ENCODE measurements at places on chromosomes 13 and 19. TPM values are rescaled to one million over a fixed set of nuclear protein-coding genes. Genes with fewer than 3 reads are reported as not detected.

GRCh38 chr13:75788481-75788981, 152.4 kb downstream of the LMO7 start:
- no peaks in the 10 kb centered on the region for H3K36me3 ChIP-seq
- H3K4me3 ChIP-seq, result no peak overlapping the region
- no peaks in the 10 kb centered on the region for H3K27me3 ChIP-seq
- peaks cover 13% of the 10 kb centered on the region for H3K4me1 ChIP-seq

- no peaks in the 10 kb centered on the region for H3K4me1 ChIP-seq
- no peak overlapping the region for H3K4me3 ChIP-seq
- H3K36me3 ChIP-seq, result no peaks in the 10 kb centered on the region
- no peak overlapping the region for H3K27ac ChIP-seq
Measured at GRCh38 chr13:92390217-92390616, 836.4 kb upstream of the GPC6 start.

DNA sequence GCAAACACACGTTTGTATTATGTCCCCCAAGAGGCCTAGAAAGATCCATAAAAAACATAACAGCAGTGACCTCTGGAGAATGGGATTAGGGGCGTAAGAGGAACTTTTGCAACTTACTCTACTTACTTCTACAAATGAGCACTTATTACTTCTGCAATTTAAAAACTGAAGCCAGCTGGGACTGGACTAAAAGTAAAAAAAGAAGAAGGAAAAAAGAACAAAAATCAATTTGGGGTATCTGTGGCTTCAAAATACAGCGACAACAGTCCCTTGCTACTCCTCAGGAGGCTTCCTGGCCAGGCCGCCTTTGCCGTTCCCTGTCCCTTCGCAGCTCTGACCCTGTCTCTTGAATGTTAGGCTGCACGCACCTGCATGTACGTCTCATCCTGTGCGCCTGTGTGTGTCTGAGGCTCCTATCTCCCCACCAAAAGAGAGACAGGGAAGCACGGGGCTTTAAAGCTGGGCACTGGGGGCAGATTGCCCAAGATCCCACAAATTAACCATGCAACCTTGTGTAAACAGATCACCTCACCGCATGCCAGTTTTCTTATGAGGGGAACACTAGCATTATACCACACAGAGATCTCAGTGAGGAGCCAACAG, 12.1 kb upstream of the FKRP start:
- peak overlapping the region; percentile 65 for H3K27ac ChIP-seq

DNA sequence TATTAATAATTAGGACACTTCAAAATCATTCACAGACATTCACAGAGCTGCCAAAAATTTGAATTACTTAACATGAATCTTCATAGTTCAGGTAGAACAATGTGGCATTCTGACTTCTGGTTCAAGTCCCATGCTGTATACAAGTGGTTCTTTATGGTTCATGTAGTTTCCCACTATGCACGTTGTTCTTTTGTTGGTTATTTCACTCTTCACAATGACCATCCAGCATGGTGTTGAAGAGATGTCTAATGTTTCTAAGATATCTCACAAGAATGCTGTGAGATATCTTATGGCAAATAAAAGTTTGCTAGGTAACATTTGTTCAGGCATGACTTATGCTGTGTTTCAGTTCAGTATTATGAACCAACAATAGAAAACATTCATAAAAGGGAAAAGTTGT, 88.2 kb upstream of the SLITRK6 start:
- H3K4me1 ChIP-seq, result no peaks in the 10 kb centered on the region
- no peaks in the 10 kb centered on the region for H3K36me3 ChIP-seq
- no peak overlapping the region for H3K27ac ChIP-seq
- no peak overlapping the region for H3K4me3 ChIP-seq
- no peak for DNase-seq

DNA sequence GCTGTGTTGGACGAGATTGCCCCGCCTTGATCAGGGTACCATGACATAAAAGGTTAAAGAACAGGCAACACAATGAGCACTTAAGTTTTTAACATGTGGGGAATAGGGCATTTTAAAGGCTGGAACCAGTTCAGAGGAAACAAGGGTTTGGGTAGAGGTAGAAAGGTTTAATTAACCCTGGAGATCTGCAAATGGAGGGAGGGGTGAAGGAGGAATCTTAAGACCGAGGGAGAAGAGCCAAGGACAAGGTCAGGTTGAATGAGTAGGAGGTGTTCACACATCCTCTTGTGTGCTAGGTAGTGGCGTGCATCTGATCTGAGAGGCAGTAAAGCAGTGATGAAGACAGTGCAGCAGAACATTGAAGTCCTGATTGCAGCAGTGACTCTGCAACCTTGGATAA, 28.5 kb downstream of the SKA3 start:
- peaks cover 35% of the 10 kb centered on the region for H3K36me3 ChIP-seq
- no peaks in the 10 kb centered on the region for H3K27me3 ChIP-seq
- peak overlapping the region; percentile 54 for H3K27ac ChIP-seq
- DNase-seq, result no peak

- peaks cover 6% of the 10 kb centered on the region for H3K36me3 ChIP-seq
- H3K4me3 ChIP-seq, result no peak overlapping the region
- no peak overlapping the region for H3K27ac ChIP-seq
Measured at GRCh38 chr13:79522583-79522982, 41.6 kb downstream of the NDFIP2 start.

DNA sequence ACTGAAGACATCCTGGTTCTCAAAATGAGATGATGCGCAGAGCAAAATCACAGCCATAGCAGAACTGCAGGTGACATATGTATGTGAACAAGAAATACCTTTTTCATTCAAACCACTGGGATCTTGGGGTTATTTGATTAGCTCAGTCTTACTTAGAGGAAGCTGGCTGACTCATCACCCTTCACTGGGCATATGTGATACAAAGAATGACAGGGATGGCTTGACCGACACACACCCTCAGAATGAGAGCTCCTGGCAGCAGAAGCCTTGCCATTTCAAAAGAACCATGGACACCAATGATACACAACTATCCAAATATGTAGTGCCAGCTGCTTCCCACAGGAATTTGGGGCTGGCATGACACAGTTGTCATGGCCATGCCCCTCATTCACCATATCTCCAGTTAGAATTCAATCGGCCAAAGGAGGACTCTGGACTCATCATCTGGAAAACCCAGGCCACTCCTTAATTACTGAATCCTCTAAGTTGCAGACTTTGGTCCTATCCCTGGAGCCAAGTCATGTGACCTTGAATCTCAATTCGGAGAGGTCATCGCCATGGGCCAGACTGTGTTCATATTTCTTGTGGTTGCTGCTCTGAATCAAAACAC, 115.8 kb downstream of the KATNAL1 start:
- no peak for DNase-seq
- H3K4me1 ChIP-seq, result peaks cover 38% of the 10 kb centered on the region
- no peak overlapping the region for H3K4me3 ChIP-seq
- H3K27ac ChIP-seq, result no peak overlapping the region
- no peaks in the 10 kb centered on the region for H3K27me3 ChIP-seq

- DNase-seq, result no peak
- H3K4me1 ChIP-seq, result peaks cover 28% of the 10 kb centered on the region
- no peaks in the 10 kb centered on the region for H3K36me3 ChIP-seq
- peaks cover 15% of the 10 kb centered on the region for H3K27me3 ChIP-seq
- no peak overlapping the region for H3K27ac ChIP-seq
Measured at GRCh38 chr13:74571811-74572210, 437.6 kb upstream of the KLF12 start.

DNA sequence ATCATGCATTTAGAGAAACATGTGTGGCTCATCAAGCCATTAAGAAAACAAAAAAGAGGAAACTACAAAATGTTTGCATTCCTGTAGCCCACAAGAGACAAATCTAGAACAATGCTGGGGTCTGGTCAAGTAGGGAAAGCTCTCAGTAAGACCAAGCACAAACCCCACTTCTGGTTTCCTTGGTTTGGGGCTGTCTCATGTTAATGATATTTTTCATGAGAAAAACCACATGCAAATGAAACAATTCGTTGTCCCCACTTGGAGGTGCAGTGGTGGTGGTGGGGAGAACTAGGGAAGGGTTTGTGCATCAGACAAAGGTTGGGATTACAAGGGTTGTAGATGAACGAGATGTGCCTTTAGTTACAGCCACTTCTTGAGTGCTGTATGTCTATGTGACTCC, 7.0 kb upstream of the RB1 start:
- no peaks in the 10 kb centered on the region for H3K36me3 ChIP-seq
- no peaks in the 10 kb centered on the region for H3K27me3 ChIP-seq
- no peak for DNase-seq
- H3K4me1 ChIP-seq, result 0 out of 2 replicates have a peak, but pooled peaks cover 4% of the 10 kb centered on the region
- no peak overlapping the region for H3K4me3 ChIP-seq

GRCh38 chr13:38535261-38535660, 151.6 kb upstream of the FREM2 start:
- no peaks in the 10 kb centered on the region for H3K27me3 ChIP-seq
- 0 out of 2 replicates have a peak, but pooled peaks cover 6% of the 10 kb centered on the region for H3K4me1 ChIP-seq
- H3K4me3 ChIP-seq, result no peak overlapping the region
- no peak overlapping the region for H3K27ac ChIP-seq
- H3K36me3 ChIP-seq, result no peaks in the 10 kb centered on the region

GRCh38 chr13:99378985-99379733, 72.0 kb upstream of the GPR183 start:
- H3K4me1 ChIP-seq, result peaks cover 29% of the 10 kb centered on the region

- H3K4me1 ChIP-seq, result no peaks in the 10 kb centered on the region
- no peak overlapping the region for H3K4me3 ChIP-seq
- no peaks in the 10 kb centered on the region for H3K36me3 ChIP-seq
- DNase-seq, result no peak
- no peak overlapping the region for H3K27ac ChIP-seq
Measured at GRCh38 chr19:359653-359925, 15.0 kb upstream of the MIER2 start.

DNA sequence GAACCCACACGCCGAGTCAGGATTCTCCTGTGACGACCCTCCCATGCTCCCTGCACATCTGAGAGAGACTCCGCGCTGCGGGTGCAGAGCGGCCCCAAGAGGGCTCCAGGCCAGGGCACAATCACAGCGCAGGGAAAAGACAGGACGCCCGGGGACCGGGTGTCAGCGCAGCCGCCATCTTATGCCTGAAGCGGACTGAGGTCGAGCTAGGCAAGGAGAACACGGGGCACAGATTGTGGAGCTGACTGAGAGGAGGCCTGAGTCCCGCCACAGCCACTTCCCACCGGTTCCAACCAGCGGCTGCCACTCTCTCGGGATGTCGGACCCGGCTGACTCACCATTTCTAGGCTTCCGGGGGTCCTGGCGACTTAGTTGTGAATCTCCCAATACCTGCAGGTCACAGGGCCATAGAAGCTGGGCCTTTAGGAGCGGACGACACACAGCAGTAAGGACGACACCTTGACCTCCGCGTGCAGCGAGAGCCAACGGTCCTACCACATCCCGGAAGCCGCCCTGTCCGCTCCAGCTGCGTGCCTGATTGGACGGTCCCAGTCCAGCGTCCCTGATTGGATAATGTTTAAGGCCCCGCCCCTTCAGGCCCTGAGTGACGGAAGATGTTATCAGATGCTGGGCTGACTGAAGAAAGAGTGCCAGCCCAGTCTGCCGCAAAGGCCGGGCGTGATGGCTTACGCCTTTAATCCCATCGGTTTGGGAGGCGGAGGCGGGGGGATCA, at the start of gene ZNF728:
TSS of gene ZNF728 (minus strand) at position 487 of the 733 bp plus-strand sequence. CDS start at position 341, 146 bp downstream.
- H3K36me3 ChIP-seq, result peaks cover 42% of the 10 kb centered on the region
- H3K4me3 ChIP-seq, result no peak within 1 kb of the TSS
- no peak for DNase-seq
- H3K4me1 ChIP-seq, result no peaks in the 10 kb centered on the region
- no peak within 1 kb of the TSS for H3K27ac ChIP-seq

DNA sequence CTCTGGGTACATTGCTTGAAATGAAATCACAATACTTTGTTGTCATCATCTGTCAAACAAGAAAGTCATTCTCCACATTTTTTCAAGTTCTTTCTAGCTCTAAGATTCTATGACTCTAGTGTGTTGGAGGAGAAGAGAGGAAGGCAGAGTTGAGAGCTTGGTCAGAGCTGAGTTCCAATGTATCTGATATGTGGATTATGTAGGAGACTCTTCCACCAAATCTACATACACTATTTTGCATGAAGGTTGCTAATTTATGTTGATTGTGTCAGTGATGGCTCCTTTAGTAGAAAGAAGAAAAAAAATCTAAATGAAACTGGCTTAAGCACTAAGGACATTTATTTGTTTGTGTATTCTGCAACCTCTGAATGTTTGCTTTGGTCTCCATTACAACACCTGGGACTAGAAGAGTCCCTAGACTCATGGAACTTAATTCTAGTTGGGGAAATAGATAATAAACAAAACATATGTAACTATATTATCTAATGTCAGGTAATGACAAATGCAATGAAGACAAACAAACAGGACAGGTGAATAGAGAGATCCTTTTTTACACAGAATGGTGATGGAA, 691.9 kb downstream of the UQCRFS1 start:
- peak overlapping the region; percentile 17 for H3K27ac ChIP-seq
- peak overlapping the region; percentile 7 for H3K4me3 ChIP-seq
- peaks cover 37% of the 10 kb centered on the region for H3K4me1 ChIP-seq
- peaks cover 21% of the 10 kb centered on the region for H3K27me3 ChIP-seq

DNA sequence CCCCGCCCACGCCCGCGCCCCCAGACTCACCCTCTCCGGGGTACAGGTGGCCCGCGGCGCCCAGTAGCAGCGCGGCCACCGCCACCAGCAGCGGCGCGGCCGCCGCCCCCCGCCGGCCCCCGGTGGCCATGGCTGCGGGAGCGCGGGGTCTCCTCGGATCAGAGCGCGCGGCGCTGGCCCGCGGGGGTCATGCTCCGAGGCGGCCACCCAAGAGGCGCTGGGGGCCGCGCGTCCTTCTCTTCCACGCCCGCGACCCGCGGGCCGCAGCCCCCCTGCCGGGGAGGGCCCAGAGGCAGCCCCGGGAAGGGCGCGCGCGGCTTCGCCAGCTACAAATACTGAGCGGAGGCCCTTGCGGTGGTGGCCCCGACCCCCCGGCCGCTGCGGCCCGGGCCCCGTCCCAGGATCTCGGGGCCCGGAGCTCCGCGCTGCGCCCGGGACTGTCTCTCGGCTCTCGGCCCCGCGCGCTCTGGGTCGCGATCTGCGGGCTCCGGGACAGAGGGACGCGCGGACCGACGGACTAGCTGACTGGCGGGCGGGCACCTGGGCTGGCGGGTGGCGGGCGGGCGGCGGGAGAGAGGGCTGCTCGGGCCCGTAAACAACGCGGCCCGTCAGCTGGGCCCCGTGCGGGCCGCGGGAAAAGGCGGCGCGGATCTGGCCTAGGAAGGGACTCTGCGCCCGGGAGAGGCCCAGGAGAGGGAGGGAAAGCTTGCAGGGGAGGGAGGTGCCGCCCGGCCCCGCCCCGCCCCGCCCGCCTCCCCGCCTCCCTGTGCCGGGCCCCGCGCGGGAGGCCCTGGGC, at the start of gene INSR:
TSS of gene INSR (minus strand) at position 653 of the 796 bp plus-strand sequence. CDS start at position 130, 523 bp downstream.
- peaks cover 34% of the 10 kb centered on the region for H3K27me3 ChIP-seq
- H3K36me3 ChIP-seq, result no peaks in the 10 kb centered on the region
- peaks cover 26% of the 10 kb centered on the region for H3K4me1 ChIP-seq
- H3K4me3 ChIP-seq, result peak within 1 kb of the TSS; percentile 72
- DNase-seq, result peak; percentile 85
- no peak within 1 kb of the TSS for H3K27ac ChIP-seq

- H3K27ac ChIP-seq, result no peak overlapping the region
- H3K36me3 ChIP-seq, result no peaks in the 10 kb centered on the region
- H3K27me3 ChIP-seq, result no peaks in the 10 kb centered on the region
- no peak overlapping the region for H3K4me3 ChIP-seq
Measured at GRCh38 chr13:79501538-79502232, 20.7 kb downstream of the NDFIP2 start.

ZNF681 gene
- 12.9 TPM for total RNA-seq

LYPD3 gene
- total RNA-seq, result 3.1 TPM

RHPN2 gene
- total RNA-seq, result 25.8 TPM

PTH2 gene
- total RNA-seq, result 1.7 TPM

PRODH2 gene
- not detected for total RNA-seq

CD177 gene
- 4.5 TPM for total RNA-seq

MTIF3 gene
- 42.0 TPM for total RNA-seq

FFAR2 gene
- not detected for total RNA-seq
